H1 (cell line): ENCODE measurements at places on chromosomes 2 and 18. TPM values are rescaled to one million over a fixed set of nuclear protein-coding genes. Genes with fewer than 3 reads are reported as not detected.

- no peak overlapping the region for H3K4me3 ChIP-seq
- no peak for DNase-seq
- H3K36me3 ChIP-seq: no peaks in the 10 kb centered on the region
- H3K4me1 ChIP-seq: no peaks in the 10 kb centered on the region
- no peaks in the 10 kb centered on the region for H3K27me3 ChIP-seq
These were observed 187.0 kb downstream of the OSR1 start for GRCh38 chr2:19171409-19171808.

- H3K36me3 ChIP-seq: no peaks in the 10 kb centered on the region
- DNase-seq: no peak
- H3K4me3 ChIP-seq: no peak overlapping the region
- peaks cover 2% of the 10 kb centered on the region for H3K4me1 ChIP-seq
- H3K27me3 ChIP-seq: no peaks in the 10 kb centered on the region
- no peak overlapping the region for H3K27ac ChIP-seq
These were observed 18.7 kb downstream of the ARHGAP28 start for GRCh38 chr18:6748241-6748640.

DNA sequence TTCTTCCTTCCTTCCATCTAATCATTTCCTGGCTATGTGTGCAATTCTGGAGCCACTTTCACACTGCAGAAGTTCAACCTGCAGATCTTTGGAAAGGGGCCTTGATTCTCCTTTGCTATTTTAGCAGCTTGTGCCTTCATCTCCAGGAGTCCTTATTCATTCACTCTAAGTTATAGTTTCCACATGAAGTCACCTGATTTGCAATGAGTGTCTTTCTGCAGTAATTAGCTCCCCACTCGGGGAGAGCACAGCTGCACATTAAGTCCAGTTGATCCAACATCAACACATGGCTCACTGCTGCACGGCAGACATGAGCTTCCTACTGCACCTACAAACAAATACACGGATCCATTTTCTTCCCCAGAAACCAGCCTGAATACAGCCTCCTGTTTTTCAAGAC is 323.1 kb upstream of the TNP1 start:
- H3K27me3 ChIP-seq: no peaks in the 10 kb centered on the region
- H3K4me1 ChIP-seq: no peaks in the 10 kb centered on the region
- H3K36me3 ChIP-seq: no peaks in the 10 kb centered on the region

Gene LBX2
- 0.55 TPM in 1 of 2 replicates, not detected in the other for total RNA-seq
